ENCODE measurements at places on chromosomes 1 and 21.

- no peak for DNase-seq
Measured at GRCh38 chr1:67889466-67889865, 56.2 kb upstream of the GNG12 start.

DNA sequence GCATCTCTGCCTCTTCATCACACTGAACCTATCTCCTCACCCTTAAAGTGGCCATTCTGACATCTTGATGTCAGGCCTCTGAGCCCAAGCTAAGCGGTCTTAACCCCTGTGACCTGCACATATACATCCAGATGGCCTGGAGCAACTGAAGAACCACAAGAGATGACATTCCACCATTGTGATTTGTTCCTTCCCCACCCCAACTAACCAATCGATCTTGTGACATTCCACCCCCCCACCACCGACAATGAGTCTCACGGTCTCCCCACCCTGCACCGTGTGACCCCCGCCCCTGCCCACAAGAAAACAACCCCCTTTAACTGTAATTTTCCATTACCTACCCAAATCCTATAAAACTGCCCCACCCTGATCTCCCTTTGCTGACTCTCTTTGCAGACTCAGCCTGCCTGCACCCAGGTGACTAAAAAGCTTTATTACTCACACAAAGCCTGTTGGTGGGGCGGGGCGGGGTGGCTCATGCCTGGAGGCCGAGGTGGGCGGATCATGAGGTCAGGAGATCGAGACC, 21.0 kb upstream of the PINK1 start:
- DNase-seq: no peak

- DNase-seq: no peak
Measured at GRCh38 chr1:40432644-40433390, 17.5 kb upstream of the ZFP69B start.

DNA sequence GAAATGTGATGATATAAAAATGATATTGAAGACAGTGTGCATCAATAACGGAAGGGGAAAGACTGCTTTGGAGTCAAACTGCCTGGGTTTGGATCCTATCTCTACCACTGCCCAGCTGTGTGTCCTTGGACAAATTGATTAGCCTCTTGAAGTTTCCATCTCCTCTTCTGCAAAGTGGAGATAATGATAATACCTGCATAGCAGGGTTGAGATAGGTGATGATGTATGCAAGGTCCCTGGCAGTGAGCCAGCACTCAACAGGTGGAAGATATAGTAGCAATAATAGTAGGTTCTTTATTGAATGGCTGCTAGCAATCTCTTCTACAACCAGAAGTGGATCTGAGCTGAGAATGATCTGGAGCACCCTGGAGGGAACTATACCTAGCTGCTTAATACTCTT, 166.7 kb downstream of the MIS18A start:
- no peak for DNase-seq

DNA sequence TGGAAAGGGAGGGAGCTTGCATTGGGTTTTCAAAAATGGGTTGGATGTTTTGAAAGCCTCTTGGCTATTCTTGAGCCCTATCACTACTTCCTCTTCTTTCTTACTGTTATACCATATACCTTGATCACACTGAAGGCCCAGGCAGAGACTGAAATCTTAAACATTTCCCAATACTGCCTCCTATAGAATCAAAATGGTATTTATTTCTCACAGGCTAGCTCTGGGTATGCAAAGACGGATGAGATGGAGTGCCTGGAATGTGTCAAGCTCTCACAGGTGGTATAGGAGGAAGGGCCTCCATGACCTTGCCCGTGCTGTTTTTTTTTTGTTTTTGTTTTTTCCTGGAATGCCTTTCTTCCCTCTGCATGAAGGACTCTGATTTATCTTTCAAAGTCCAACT, 268.4 kb upstream of the USP24 start:
- no peak for DNase-seq
